Activated CD4-positive, alpha-beta T cell treated with anti-CD3 and anti-CD28 coated beads, Interleukin-2, amount 10 ng/mL, durations not matched to agents 7 days and 5 days (primary cell): ENCODE measurements at places on chromosomes 13 and 19. TPM values are rescaled to one million over a fixed set of nuclear protein-coding genes. Genes with fewer than 3 reads are reported as not detected.

DNA sequence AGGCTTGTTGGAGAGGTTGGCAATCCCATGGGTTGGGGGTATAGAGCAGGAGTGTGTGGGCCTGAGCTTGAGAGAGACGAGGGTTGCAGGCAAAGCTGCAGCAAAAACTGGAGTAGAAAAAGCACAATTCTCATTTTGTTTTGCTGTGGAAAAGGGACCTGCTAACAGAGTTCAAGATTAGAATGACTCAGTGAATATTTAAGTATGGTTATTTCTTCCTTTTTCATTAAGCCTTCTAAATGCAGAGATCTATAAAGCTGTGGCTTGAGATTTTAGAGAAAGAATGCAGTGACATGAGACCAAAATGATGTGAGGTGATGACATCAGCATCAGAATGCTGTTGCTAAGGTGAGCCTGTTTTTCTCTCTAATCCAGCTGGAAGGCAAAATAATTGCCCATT lies 10.8 kb upstream of the MBNL2 start:
- no peak for DNase-seq

GRCh38 chr13:98377635-98378378 lies 199.1 kb downstream of the STK24 start:
- no peak for DNase-seq

- no peak for DNase-seq
Measured at GRCh38 chr13:48637601-48638000, 16.1 kb upstream of the CYSLTR2 start.

DNA sequence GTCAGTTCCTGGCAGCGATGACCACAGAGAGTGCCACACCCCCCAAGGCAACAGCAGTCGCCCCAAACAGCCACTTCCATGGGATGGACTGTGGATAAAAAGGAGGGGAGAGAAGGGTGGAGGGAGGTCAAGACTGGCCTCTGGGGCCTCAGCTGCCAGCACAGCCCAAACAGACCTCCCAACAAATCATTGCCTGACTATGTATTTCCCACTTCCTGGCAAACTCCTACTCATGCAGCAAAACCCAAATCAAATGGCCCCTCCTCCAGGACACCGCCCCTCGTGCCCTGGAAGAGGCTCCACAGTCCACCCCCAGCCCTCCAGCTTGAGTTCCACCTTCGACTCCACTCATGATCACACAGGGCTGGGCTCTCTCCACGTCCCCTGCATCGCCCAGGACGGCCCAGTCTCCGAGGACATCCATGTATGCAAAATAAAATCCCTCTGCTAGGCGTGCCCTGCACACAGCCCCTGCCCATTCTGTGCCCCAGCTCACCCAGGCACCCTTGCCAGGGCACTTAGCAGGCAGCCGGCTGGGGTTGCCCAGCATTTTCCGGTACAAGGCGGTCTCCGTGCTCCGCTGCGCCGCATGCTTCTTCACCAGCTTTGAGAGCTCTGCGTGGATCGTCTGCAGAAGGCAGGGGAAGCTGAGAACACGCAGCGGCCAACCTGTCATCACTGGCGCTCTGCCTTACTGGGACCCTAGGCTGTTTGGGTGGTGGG lies 10.5 kb upstream of the ELL start:
- DNase-seq = no peak

GRCh38 chr13:86476656-86477055 lies 677.4 kb upstream of the SLITRK6 start:
- DNase-seq = no peak

- no peak for DNase-seq
Measured at GRCh38 chr19:29483944-29484581, 41.7 kb upstream of the VSTM2B start.

The DMKN gene
- total RNA-seq = not detected

The HRC gene
- total RNA-seq = not detected
